ENCODE measurements at places on chromosomes 3 and 15.

DNA sequence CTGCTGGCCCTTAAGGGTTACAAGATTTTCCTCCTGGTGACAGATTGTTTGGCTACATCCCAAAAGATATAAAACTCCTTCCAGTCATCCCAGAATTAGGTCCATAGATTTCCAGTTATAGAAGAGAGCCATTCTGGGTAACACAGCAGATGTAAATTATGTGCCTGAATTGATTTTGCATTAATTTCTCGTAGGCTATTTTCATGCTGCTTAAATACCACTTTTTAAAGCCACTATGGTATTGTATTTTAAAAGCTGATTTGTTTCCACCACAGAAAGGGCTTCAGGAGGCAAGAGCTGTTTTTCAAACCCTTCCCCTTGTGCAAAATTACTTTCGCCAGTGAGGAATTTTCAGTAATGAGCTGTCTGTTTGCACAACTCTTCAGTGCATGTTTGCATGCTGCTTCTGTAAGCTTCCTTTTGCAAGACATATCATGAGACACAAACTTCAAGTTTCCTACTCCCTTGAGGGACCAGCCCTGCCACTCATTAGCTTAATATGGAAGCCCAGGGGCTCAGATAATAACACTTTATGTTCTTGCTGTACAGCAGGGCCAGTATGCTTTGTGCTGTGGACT is 105.4 kb upstream of the TNIK start:
- no peak for DNase-seq

DNA sequence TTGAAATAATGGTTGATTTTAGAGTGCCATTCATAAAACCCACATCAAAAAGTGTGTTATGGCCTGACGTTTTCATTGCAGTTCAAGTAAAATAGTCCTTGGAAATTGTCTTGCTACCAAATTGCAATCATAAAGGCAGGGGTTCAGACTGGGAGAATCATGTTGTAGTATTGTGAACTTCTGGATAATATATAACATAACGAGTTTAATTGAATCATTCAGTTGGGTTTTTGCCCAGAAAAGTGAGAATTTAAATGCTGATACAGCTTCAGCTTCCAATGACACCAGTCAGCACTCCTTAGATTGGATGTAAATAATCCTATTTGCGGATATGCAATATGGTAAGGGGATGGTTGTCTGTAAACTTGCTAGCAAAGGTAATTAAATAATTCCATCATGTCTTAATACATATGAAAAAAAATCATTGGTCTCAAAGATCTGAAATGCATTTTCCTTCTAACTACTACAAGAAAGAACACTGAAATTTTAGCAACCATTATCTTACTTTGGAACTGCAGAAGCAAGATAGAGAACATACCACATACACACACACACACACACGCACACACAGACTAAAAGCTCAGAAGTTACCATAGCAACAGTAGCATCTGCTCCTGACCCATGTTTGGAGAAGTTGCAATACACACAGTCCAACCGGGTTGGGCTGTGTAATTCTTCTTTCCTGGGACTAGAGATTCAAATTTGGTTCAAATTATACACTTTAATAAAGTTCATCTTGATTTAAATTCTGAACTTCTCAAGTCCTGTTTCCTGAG is 686.2 kb upstream of the NR2F2 start:
- no peak for DNase-seq

GRCh38 chr3:177517906-177518305 is 320.6 kb upstream of the TBL1XR1 start:
- no peak for DNase-seq

- DNase-seq, result no peak
Observed at GRCh38 chr15:75994220-75994619, 18.0 kb downstream of the NRG4 start.

GRCh38 chr3:150221904-150222523 is 186.1 kb upstream of the TSC22D2 start:
- DNase-seq, result no peak

GRCh38 chr15:92882697-92883162 is 17.4 kb upstream of the CHD2 start:
- no peak for DNase-seq

GRCh38 chr15:99320374-99321215 is 69.3 kb downstream of the LRRC28 start:
- no peak for DNase-seq
